ENCODE measurements at places on chromosomes 5 and 9. TPM values are rescaled to one million over a fixed set of nuclear protein-coding genes. Genes with fewer than 3 reads are reported as not detected.

Gene IRX1
- total RNA-seq, result 1.2 TPM

- H3K27me3 ChIP-seq, result no peaks in the 10 kb centered on the region
- H3K4me1 ChIP-seq, result no peaks in the 10 kb centered on the region
- H3K36me3 ChIP-seq, result no peaks in the 10 kb centered on the region
- H3K27ac ChIP-seq, result no peak overlapping the region
- no peak overlapping the region for H3K4me3 ChIP-seq
Observed at GRCh38 chr9:38208206-38208901, 139.3 kb upstream of the SHB start.

GRCh38 chr5:58827463-58827862 lies 244.6 kb downstream of the RAB3C start:
- H3K4me1 ChIP-seq, result no peaks in the 10 kb centered on the region
- H3K4me3 ChIP-seq, result no peak overlapping the region
- H3K27me3 ChIP-seq, result no peaks in the 10 kb centered on the region
- peak overlapping the region; percentile 74 for H3K27ac ChIP-seq

- H3K27me3 ChIP-seq, result no peaks in the 10 kb centered on the region
- DNase-seq, result no peak
- no peaks in the 10 kb centered on the region for H3K4me1 ChIP-seq
- H3K4me3 ChIP-seq, result no peak overlapping the region
Observed at GRCh38 chr9:68523367-68523936, 17.2 kb downstream of the TMEM252 start.

DNA sequence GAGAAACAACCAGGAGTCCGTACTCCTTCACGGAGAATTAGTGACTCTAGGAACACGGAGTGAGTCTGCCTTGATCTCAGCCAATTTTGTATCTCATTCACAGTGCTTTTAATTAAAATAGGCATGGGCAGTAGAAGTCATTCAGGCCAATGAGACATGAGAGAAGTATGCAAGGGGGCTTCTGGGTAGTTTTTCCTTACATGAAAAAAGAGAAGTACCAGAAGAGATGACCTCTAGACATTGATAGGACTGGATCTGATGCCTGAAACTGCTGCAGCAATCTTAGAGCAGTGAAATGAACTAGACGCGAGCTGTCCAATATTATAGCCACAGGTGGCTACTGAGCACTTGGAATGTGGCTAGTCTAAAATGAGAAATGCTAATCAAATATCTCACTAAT lies 187.7 kb upstream of the TLE4 start:
- DNase-seq, result no peak
- no peak overlapping the region for H3K4me3 ChIP-seq
- no peaks in the 10 kb centered on the region for H3K36me3 ChIP-seq
- no peak overlapping the region for H3K27ac ChIP-seq
- no peaks in the 10 kb centered on the region for H3K27me3 ChIP-seq

GRCh38 chr5:152151940-152152339 lies 227.3 kb upstream of the GLRA1 start:
- no peak for DNase-seq
- no peaks in the 10 kb centered on the region for H3K4me1 ChIP-seq
- no peaks in the 10 kb centered on the region for H3K36me3 ChIP-seq
- no peaks in the 10 kb centered on the region for H3K27me3 ChIP-seq

DNA sequence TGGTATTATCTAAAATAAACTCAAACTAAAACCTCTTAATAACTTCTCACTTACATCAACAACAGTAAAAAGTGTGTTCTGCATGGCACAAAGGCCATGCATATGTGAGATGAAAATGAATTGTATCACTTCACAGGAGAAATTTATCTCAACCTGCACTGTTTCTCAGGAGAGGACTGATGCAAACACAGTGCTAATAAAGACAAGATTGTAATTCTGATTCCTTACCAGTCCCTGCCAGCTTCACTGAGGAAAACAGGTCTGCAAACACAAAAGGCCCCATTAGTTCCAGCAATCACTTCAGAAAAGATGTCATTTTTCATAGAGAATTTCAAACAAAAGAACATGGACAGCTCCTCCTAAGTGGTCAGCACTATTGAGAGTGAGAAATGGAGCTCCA lies 117.3 kb upstream of the PDE4D start:
- H3K27me3 ChIP-seq, result no peaks in the 10 kb centered on the region
- no peaks in the 10 kb centered on the region for H3K4me1 ChIP-seq
- no peaks in the 10 kb centered on the region for H3K36me3 ChIP-seq
- H3K27ac ChIP-seq, result no peak overlapping the region
- H3K4me3 ChIP-seq, result no peak overlapping the region
- no peak for DNase-seq

Data from muscle of leg (tissue), 16 donors.